ENCODE measurements at places on chromosomes 6 and 20.

GRCh38 chr20:53873230-53873604 lies 197.2 kb downstream of the BCAS1 start:
- peak overlapping the region; percentile 98 for H3K27ac ChIP-seq
- H3K4me1 ChIP-seq, result peaks cover 25% of the 10 kb centered on the region

- no peak overlapping the region for H3K27ac ChIP-seq
- no peaks in the 10 kb centered on the region for H3K36me3 ChIP-seq
- H3K4me1 ChIP-seq, result peaks cover 4% of the 10 kb centered on the region
- no peak for DNase-seq
Measured at GRCh38 chr6:131787766-131788712, 19.8 kb upstream of the ENPP1 start.

- H3K4me1 ChIP-seq, result no peaks in the 10 kb centered on the region
- no peak overlapping the region for H3K4me3 ChIP-seq
- no peak for DNase-seq
Measured at GRCh38 chr20:43771503-43772190, 44.8 kb upstream of the GTSF1L start.

DNA sequence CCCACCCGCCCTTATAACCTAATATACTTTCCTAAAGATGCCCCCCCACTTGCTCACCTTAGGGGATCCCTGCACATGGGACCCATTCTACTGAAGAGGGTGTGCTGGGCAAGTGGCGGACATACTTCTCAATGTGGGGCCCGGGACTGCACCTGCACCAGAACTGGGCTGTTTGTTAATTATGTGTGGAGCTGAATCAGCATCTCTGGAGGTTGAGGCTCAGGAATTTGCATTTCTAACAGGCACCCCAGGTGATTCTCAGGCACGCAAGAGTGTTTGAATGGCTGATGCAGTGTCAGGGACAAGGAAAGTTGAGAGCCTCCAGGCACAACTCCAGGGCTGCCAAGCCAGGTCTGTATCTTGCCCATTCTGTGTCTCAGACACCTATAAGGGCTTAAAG lies 8.9 kb upstream of the PTPRT start:
- no peaks in the 10 kb centered on the region for H3K36me3 ChIP-seq
- H3K27me3 ChIP-seq, result peaks cover 13% of the 10 kb centered on the region
